ENCODE measurements at places on chromosomes 7 and 10.

- peak; percentile 82 for DNase-seq
These were observed 58.0 kb upstream of the STRIP2 start for GRCh38 chr7:129376076-129376777.

DNA sequence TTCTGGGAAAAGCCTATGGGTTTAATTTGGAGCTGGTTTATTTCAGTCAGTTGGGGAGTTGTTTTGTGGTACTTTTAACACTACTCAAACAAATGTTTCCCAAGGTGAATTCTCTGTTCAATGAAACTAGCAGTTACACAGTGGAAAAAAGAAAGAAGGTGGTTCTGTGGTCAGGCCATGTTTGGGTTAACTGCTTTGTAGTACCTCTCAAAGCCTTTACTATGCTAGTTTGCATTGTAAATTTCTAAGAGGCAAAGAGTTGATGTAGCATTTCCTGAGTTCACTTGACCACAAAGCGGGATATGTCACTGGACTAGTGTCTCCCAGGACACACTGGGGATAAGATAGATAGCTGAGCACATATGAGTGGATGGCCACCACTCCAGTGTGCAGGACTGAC is 145.4 kb downstream of the KIF20B start:
- DNase-seq, result no peak

DNA sequence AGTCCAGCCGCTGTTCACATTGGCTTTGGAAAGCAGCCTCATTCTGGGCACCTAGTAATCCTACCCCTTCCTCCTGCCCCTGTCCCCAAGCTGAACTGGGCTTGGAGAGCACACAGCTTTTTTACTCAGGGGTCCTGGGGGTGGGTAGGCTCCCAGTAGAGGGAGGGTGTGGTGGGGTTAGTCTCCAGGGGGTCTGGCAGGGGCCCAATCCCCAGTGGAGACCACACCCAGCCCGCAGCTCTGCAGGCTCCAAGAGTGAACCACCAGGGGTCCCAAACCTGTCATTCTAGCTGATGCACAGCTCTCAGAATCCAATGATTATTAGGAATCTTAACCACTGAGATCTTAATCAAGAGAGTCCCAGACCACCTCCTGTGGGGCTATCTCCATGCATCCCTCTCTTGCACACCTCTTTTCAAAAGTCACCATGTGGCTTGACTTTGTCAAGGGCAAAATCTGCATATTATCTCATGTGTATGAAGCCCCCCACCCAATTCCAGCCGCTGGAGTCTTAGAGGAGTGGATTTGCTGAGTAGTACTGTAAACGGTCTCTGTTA is 2.7 kb downstream of the HOXA11 start:
- no peak for DNase-seq

DNA sequence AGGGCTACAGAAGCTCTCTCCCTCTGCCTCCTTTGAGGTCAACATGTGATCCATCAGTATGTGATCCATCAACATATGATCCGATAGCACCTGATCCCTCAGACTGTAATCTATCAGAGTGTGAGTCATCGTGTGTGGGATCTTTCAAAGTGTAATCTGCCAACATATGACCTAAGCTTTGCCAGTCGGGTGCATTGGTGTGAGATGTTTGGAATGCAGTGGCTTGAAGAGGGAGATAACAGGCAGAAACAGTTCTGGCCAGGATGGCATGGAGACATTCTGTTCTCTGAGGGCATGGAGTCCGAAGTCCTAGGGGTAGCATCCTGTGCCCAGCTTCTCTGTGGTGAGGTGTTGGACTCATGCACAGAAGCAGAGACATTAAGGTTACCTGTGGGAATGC is 217.7 kb upstream of the ETV1 start:
- DNase-seq, result no peak

GRCh38 chr7:36349626-36350025 is 40.0 kb upstream of the ANLN start:
- no peak for DNase-seq

DNA sequence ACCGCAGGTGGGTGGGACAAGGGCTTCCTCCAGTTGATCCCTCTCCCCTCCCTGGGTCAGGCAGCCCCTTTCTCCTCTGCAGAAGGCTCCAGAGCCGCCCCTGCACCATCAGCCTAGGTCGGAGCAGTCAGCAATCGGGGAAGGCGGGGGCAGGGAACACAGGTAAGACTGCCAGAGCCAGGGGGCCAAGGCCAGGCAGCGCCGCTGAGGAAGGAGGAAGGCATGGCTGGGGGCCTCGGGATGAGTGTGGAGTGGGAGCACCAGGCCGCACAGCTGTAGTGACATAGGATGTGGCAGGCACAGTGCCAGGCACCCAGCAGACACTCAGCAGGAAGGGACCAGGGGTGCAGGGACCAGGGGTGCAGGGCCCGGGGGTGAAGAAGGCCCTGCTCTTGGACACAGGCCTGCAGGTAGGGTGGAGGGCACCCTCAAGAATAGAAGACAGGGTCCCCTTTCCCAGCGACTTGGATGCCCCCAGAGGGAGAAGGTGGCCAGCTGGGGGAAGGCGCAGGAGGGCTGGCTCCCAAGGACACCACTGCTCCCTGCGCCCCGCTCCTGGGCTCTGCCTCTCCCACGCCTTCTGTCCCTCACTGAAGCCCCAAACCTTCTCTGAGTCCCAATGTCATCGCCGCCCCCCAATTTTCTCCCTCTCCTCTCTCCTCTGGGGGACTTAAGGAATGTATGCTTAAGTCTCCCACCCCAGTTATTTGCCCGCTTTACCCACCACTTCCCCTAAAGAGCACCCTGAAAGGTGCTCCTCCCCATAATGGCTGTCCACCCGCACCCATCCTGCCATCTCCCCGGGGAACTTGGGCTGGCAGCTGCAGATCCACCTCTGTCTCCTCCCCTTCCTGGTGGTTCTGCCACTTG is 38.5 kb downstream of the CAMK2B start:
- DNase-seq, result no peak

GRCh38 chr10:95248989-95249388 is 41.8 kb downstream of the PDLIM1 start:
- DNase-seq, result no peak

GRCh38 chr7:107196834-107197610 is 28.2 kb downstream of the HBP1 start:
- DNase-seq, result no peak

GRCh38 chr10:103688491-103688890 is 166.9 kb downstream of the SH3PXD2A start:
- no peak for DNase-seq

- peak; percentile 45 for DNase-seq
These were observed 32.1 kb upstream of the SLC26A4 start for GRCh38 chr7:107628461-107629064.

- DNase-seq, result no peak
These were observed 173.3 kb upstream of the ZMIZ1 start for GRCh38 chr10:78895469-78895868.

- peak; percentile 90 for DNase-seq
These were observed 34.0 kb downstream of the BRI3 start for GRCh38 chr7:98315318-98315993.

- peak; percentile 70 for DNase-seq
These were observed 63.4 kb downstream of the HPSE2 start for GRCh38 chr10:99172128-99172738.

GRCh38 chr10:44467090-44467489 is 82.2 kb upstream of the CXCL12 start:
- DNase-seq, result no peak

Measured in hematopoietic multipotent progenitor cell treated with erythropoietin and hydrocortisone succinate and interleukin-3 and kit ligand, for 6 days (in vitro differentiated cells).